Breast epithelium (tissue), 4 donors: ENCODE measurements at places on chromosomes 13 and 19. TPM values are rescaled to one million over a fixed set of nuclear protein-coding genes. Genes with fewer than 3 reads are reported as not detected.

ELOF1 gene
- total RNA-seq = 31.7 TPM

GRCh38 chr19:39941615-39942365, 7.4 kb upstream of the FCGBP start:
- DNase-seq = no peak
- no peaks in the 10 kb centered on the region for H3K4me1 ChIP-seq
- no peaks in the 10 kb centered on the region for H3K36me3 ChIP-seq
- H3K27me3 ChIP-seq = no peaks in the 10 kb centered on the region

DNA sequence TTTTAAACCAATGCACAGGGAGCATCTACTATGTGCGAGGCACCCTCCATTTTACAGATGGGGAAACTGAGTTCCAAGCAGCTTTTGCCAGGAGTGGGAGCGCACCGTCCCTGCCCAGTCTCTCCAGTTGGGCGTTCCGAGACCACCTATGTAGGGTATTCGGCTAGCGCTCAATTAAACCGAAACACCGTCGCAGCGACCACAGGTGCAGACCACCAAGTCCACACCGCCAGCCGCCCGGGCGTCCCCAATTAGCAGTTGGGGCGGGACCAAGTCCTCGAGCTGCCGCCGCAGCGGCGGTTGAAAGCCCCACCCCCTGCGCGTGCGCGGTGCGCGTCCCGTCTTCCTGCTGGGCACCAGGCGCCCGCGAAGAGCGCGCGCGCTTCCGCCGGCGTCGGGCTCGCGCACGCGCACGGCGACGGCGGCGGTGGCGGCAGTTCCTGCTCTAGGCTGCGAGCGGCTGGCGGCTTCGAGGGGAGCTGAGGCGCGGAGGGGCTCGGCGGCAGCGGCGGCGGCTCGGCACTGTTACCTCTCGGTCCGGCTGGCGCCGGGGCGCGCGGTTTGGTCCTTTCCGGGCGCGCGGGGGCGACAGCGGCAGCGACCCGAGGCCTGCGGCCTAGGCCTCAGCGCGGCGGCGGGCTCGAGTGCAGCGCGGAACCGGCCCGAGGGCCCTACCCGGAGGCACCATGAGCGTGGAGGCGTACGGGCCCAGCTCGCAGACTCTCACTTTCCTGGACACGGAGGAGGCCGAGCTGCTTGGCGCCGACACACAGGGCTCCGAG, at the start of gene UPF1:
Gene UPF1, plus strand, starts transcription at position 436 of the 782 bp plus-strand sequence. Its CDS starts 251 bp downstream, at position 687.
- peak; percentile 90 for DNase-seq
- H3K27ac ChIP-seq = peak within 1 kb of the TSS; percentile 93
- H3K4me1 ChIP-seq = no peaks in the 10 kb centered on the region

CKM gene
- not detected for total RNA-seq

TMC4 gene
- 38.0 TPM for total RNA-seq

STXBP2 gene
- 55.3 TPM for total RNA-seq

GRCh38 chr19:38744298-38744681, at the start of gene CAPN12:
Gene CAPN12 (minus strand): TSS chr19:38744474. CDS start chr19:38744165, 309 bp downstream.
- no peak within 1 kb of the TSS for H3K4me3 ChIP-seq
- H3K4me1 ChIP-seq = no peaks in the 10 kb centered on the region
- DNase-seq = no peak
- no peaks in the 10 kb centered on the region for H3K27me3 ChIP-seq

DNA sequence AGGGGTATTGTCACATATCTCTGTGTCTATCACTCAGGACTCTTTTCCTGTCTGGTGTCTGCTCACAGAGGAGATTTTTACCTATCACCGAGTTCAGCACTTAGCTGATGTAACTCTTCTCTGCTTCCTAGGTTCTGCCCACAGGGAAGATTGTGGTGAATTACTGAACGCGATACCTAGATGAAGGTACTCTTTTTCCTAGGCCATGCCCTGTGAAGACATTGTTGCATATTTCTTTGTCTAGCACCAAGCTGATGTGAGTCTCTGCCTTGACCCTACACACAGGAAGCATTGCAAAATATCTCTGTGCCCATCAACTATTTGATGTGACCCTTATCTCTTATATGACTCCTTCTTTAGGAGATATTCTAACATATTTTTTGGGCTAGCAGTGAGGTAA, 72.1 kb upstream of the ZNF43 start:
- H3K4me3 ChIP-seq = no peak overlapping the region
- H3K36me3 ChIP-seq = no peaks in the 10 kb centered on the region
- H3K27me3 ChIP-seq = no peaks in the 10 kb centered on the region
- H3K4me1 ChIP-seq = no peaks in the 10 kb centered on the region
